ENCODE measurements at places on chromosomes 3 and 15. TPM values are rescaled to one million over a fixed set of nuclear protein-coding genes. Genes with fewer than 3 reads are reported as not detected.

The DNAJB8 gene
- total RNA-seq: not detected

DNA sequence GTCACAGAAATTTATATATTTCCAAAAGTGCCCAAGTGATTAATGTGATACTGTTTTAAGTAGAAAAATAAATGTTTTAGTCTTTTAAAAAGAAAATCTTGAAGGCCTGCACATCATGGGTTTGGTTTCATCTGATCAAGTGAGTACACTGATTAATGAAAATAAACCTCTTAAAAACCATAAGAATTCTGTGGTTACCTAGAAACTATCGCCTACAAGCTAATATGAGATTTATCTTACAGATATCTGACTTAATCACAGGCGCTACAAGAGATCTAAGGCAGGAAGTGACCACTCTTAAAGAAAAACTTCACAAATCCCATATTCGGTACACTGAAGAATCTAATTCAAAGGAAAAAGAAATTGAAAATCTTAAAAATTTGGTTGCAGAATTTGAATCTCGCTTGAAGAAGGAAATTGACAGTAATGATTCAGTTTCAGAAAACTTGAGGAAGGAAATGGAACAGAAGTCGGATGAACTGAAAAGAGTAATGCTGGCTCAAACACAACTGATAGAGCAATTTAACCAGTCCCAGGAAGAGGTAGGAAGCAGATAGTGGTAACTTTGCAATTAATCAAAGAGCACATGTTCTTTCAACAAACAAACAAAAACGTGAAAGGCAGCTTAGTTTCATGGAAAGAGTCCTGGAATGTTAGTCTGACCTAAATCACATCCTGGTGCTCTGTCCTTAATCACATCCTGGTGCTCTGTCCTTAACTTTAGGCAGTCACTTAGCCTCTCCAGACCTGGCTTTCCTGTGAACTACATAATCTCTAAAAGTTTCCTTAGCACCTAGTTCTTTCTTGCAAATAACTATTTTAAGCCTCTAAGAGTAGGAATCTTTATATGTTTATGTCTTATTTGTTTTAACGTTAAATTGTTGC is 131.8 kb downstream of the CCNL1 start:
- no peak for DNase-seq
- H3K4me3 ChIP-seq: no peak overlapping the region
- H3K36me3 ChIP-seq: no peaks in the 10 kb centered on the region
- no peaks in the 10 kb centered on the region for H3K27me3 ChIP-seq
- H3K27ac ChIP-seq: no peak overlapping the region

The SLC15A2 gene
- total RNA-seq: 0.69 TPM

DNA sequence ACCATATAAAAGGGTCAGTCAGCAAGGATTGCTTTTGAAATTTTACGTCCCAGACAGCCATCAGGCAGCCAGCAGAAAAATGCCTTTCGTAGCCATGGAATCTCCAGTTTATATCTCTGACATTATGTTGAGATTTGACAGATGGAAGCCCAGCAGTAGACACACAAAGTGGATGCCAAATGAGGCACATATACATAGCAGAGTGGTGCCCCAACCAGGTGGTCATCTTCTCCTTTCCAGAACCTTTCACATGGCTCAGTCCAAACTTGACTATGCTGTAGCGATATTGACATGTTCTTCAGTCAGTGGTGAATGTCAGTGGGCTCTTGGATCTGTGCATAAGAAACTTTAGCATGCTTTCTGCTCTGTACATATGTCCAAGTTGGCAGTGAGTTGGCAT is 123.3 kb upstream of the GBE1 start:
- H3K36me3 ChIP-seq: no peaks in the 10 kb centered on the region
- no peak for DNase-seq
- no peak overlapping the region for H3K4me3 ChIP-seq
- H3K27me3 ChIP-seq: no peaks in the 10 kb centered on the region
- H3K4me1 ChIP-seq: no peaks in the 10 kb centered on the region
- H3K27ac ChIP-seq: no peak overlapping the region

Data from CD4-positive, alpha-beta T cell (primary cell).